T47D (cell line): ENCODE measurements at places on chromosomes 13 and 19.

DNA sequence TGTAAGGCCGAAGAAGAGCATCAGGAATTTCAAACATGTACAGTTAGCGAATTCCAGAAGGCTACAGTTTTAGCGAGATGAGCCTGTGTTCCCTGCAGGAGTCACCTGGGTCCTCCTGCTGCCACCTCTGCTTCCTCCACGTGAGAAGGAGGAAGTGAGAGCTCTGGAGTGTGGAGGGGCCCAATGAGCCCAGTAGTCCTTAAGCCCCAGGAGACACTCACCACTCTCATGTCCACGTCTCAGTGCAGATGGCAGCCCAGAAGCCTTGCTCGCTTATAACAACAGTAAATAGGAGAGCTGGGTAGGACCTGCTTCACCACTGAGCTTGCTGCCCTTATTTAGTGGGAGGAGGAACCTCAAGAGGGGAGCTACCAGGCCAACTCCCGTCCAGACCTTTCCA is 44.3 kb downstream of the SERP2 start:
- no peak for DNase-seq

DNA sequence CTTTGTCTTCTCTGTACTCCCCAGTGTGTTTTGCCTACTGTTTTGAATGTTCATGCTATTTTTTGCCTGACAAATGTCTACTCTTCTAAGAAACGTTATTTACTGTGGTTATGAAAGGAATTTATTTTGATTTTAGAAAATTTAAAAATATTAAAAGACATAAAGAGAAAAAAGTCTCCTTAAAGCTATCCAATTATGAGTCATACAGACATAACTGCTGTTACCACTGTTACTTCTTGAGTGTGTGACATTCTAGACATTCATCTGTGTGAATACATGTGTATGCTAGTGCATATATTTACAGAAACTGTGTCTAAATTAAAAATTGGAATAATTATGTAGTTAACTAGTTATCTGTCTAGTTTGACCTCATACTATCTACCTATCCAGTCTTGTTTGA is 187.6 kb upstream of the SGCG start:
- no peak for DNase-seq

DNA sequence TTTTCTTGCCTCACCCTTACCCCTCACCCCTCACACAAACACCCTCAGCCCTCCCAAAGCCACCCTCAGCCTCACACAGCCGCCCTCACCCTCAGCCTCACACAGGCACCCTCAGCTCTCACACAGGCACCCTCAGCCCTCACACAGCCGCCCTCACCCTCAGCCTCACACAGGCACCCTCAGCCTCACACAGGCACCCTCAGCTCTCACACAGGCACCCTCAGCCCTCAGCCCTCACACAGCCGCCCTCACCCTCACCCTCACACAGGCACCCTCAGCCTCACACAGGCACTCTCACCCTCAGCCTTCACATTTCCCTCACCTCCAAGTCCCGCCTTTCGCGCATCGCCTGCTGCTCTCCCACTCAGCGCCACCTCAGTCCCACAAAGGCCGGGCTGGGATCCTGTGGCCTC is 287 bp upstream of the ZSCAN22 start:
- DNase-seq = no peak

DNA sequence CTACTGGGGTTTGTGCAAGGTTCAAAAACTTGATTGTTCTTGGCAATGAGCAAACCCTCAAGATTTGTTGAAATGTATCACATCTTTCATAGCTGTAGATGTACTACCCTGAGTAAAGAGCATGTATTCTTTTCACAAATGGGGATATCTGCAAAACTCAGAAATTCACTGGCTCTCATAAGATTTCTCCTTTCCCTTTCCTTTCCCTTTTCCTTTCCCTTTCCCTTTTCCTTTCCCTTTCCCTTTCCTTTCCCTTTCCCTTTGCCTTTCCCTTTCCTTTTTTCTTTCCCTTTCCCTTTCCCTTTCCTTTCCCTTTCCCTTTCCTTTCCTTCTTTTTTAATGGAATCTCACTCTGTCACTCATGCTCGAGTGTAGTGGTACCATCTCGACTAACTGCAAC is 69.1 kb downstream of the FNDC3A start:
- DNase-seq = no peak

DNA sequence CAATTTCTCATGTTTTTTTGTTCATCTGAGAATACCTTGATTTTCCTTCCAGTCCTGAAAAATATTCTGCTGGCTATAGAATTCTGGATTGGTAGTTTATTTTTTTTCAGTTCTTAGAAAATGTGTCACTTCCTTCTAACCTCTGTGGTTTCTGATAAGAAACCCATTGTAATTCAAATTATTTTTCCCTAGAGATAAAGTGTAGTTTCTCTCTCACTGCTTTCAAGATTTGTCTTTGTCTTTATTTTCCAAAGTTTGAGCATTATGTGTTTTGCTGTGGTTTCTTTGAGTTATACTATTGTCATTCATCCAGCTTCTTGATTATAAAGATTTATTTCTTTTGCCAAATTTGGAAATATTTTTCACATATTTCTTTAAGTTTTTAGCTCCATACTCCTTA is 324.0 kb upstream of the SPRY2 start:
- DNase-seq = no peak

- DNase-seq = no peak
These were observed 51.3 kb downstream of the PCDH8 start for GRCh38 chr13:52797176-52797575.

- no peak for DNase-seq
These were observed 274.0 kb upstream of the SOX1 start for GRCh38 chr13:111792956-111793355.

DNA sequence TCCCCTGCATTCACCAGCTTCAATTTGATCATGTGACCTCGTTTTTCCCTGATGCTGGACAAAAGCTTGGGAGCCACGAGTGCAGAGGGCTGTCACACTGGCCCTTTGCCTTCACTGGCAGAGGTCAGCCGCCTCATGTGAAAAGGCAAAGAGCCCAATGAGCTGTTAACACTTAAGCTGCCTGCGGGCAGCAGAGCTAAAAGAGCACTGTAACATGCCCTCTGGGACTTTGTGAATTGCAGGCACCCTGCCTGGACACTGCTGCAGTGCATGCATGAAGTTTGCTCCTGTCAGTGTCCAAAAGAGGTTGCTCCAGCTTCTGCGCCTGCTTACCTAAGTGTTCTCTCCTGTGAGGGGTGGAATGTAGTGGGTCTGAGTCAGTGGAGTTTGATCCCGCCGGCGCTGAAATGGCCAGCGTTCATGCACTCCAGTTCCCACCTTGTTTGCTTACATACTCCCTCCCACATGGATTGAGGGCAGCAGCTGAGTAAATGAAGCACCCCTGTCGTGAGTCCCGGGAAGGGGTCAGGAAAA is 193.7 kb downstream of the RFC3 start:
- DNase-seq = no peak

GRCh38 chr19:49064029-49064629 is 489 bp downstream of the NTF4 start:
- DNase-seq = peak; percentile 67

DNA sequence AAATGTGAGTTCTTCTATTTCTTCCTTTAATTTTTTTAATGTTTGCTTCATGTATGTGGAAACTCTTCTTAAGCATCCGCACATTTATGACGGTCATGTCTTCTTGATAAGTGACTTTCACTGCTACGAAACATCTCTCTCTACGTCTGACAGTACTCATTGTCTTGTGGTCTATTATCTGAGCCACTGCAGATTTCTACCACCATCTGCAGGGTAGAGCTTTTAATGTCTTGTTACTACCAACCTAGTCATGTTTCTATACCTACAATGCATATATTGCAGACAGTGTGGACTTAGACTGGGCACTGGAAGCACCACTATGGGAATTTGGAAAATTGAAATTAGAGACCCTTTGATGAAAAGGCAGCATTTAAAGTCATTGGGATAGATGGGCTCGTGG is 75.4 kb upstream of the ARHGEF7 start:
- DNase-seq = no peak

GRCh38 chr19:13823256-13823655 is 28.0 kb downstream of the ZSWIM4 start:
- DNase-seq = no peak

DNA sequence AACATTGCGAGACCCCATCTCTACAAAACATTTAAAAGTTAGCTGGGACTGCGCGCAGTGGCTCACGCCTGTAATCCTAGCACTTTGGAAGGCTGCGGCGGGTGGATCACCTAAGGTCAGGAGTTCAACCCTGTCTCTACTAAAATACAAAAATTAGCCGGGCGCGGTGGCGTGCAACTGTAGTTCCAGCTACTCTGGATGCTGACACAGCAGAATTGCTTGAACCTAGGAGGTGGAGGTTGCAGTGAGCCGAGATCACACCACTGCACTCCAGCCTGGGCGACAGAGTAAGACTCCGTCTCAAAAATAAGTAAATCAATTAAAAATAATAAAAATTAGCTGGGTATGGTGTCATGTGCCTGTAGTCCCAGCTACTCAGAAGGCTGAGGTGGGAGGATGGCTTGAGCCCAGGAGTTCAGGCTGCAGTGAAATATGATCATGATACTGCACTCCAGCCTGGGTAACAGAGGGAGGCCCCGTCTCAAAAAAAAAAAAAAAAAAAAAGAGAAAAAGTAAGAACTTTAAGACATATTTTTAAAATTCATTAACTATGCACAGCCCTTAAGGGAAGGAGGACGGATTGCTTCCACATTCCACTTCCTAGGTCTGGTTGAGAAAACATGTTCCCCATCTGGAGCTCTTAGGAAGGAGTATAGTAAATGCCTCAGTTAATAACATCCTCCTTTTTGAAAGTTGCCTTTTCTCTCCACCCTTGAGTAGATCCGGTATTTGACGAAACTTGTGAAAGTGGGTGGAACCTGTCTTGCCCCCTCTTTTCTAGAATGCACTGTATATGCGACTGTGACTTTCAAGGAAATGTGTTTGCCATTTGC is 26.1 kb downstream of the EXOC3L2 start:
- no peak for DNase-seq

GRCh38 chr19:1616396-1616795 is 11.1 kb upstream of the UQCR11 start:
- DNase-seq = no peak

DNA sequence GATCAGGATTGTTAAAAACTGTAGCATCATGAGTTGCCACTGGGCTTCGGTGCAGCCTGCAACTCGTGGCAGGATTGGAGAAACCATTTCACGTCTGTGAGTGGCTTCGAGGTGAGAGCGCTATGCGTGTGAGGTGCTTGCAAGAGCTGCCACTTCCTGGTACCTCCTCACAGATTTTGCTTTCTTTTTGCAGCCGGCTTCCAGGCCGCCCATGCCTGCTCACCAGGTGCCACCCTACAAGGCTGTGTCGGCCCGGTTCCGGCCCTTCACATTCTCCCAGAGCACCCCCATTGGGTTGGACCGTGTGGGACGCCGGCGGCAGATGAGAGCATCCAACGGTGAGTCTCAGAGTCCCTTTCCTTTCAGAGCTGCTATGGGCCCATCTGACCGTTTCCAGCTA is 57.9 kb upstream of the C1QTNF9 start:
- DNase-seq = no peak

GRCh38 chr19:46350029-46350757 is 3.3 kb downstream of the PPP5C start:
- no peak for DNase-seq

DNA sequence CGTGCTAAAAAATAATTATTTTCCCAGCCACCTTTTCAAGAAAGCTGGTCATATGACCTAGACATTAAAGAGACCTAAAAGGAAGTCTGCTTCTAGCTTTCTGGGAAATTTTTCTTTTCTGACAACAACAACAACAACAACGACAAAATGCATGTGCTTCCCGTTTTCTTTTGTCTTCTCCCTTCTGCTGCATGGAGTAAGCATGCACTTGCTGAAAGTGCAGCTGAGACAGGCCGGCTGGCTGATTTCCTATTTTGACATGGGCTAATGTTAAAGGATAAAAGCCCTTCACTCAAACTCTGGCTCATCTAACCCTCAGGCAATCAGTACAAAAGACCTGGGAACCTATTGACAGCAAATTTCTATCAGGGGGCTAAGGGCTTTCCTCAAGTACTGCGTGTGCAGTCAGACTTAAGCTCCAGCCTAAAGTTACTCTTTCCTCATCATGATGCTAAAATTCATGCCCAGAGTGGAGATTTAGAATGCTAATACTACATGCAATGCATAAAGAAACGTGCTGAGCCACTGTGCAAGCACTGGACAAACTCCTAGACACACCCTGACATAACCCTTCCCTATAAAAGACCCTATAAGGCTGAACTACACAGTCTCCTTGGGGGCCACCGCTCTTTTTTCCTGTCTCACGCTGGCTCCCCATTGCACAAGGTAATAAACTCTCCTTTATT is 811.1 kb downstream of the UQCRFS1 start:
- no peak for DNase-seq

DNA sequence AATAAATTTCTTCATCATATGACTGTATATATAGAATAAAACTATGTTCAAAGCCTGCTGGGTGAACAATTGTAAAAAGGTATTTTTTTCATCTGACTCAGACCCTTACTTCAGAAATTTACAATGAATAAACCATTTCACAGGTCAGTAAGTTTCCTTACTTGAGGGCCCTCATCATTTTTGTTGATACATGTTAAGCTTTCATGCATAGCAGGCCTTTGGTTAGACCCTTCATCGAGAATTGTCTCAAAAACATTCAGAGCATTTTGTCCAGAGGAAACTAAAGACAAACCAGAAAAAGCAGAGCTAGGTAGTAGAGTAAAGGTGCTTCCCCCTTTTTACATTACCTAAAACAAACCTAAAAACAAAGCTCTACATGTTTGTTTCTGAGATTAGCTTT is 46.2 kb downstream of the FNDC3A start:
- no peak for DNase-seq

GRCh38 chr13:76336889-76337844 is 549.0 kb downstream of the KCTD12 start:
- no peak for DNase-seq

GRCh38 chr13:66222926-66223325 is 1007.2 kb downstream of the PCDH9 start:
- DNase-seq = no peak
